Left renal pelvis (tissue), 4 donors: ENCODE measurements at places on chromosomes 1 and 21. TPM values are rescaled to one million over a fixed set of nuclear protein-coding genes. Genes with fewer than 3 reads are reported as not detected.

DNA sequence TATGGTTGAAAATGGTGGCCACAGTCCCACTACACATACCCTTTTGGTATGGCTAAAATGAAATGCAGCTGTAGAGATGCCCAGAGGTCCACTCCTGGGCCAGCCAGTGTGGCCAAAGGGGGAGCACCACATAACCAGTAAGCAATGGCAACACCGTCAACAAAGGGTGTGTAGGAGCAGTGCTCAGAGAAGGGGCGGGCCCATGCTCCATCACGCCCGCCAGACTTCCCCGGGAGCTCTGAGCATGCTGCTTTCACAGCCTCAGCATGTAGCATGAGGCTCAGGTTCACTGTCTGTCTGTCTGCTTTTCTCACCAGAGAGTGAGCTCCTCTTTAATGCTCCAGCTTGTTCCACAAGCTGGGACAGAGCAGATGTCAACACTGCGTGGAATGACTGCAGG is 537.6 kb downstream of the MATN1 start:
- no peak for DNase-seq

DNA sequence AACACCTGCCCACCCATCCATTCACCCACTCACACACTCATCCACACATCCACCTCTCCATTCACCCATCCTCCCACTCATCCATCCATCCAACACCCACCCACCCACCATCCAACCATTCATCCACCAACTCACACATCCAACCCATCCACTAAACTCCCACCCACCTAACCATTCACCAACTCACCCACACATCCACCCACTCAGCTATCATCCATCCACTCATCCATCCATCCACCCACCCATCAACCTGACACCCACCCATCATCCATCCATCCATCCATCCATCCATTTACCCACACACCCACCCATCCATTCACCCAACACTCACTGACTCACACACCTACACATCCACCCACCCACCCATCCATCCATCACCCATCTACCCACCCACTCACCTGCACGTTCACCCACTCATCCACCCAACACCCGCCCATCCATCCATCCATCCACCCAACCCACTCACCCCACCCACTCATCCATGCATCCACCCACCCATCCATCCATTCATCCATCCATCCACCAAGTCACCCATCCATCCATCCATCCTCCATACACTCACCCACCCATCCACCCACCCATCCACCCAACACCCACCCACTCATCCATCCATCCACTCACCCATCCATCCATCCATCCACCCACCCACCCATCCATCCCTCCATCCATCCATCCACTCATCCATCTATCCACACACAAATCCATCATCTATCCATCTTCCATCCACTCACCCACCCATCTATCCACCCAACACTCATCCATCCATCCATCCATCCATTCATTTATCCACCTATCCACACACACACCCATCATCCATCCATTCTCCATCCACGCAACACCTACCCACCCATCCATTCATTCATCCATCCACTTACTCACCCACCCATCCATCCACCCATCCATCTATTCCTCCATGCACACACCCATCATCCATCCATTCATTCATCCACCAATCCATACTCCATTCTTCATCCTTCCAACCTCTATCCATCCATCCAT is 17.4 kb upstream of the PRDM16 start:
- no peak for DNase-seq

GRCh38 chr21:37869661-37870060 is 46.6 kb downstream of the KCNJ6 start:
- DNase-seq: no peak

DNA sequence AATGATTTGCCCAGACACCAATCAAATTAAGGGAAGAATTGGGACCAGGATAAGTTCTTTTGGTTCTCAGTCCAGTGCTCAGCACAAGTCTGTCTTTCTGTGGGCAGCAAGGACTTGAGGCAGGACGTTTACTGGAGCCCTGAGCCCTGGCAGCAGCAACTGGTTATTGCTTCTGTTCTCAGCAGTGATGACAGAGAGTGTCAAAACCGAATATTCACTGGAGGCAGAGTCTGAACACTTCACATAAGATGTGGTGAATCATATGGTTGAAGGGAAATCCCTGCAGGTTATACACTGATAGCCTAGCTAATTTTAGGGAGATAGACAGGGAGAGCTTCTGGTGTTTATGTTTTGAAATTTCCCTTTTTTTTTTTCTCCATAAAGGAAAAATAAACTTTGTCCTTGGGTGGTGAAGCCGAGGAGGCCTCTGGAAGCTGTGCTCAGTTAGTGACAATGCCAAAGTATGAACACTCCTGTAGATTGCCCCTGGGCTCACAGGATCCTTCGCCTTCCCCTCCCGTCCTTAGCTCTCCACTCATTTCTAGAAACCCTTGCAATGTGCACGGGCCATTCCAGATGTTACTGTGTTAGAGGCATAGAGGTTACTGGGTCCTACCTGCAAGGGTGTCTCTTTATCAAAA is 26.3 kb upstream of the TSPAN2 start:
- no peak for DNase-seq

DNA sequence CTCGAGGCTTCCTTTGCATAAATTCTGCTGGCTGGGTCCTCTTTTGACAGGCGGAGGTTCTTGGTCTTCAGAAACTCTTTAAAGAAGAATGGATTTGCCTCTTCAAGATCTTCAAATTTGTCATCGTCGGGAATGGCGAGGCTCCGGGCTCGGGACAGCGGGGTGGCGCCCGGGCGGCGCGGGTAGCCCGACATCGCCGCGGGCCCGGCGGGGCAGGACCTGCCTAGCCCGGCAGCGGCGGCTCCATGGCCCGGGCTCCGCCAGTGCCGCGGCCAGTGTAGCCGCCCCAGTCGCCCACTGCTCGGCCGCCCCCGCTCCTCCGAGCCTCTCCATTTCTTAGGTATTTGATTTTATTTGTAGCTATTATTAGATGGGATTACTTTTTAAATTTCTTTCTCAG is 22.1 kb upstream of the TNN start:
- no peak for DNase-seq

LIPI gene
- 0.26 TPM for polyA plus RNA-seq
